IPS DF 6.9 (cell line): ENCODE measurements at places on chromosomes 4 and X.

DNA sequence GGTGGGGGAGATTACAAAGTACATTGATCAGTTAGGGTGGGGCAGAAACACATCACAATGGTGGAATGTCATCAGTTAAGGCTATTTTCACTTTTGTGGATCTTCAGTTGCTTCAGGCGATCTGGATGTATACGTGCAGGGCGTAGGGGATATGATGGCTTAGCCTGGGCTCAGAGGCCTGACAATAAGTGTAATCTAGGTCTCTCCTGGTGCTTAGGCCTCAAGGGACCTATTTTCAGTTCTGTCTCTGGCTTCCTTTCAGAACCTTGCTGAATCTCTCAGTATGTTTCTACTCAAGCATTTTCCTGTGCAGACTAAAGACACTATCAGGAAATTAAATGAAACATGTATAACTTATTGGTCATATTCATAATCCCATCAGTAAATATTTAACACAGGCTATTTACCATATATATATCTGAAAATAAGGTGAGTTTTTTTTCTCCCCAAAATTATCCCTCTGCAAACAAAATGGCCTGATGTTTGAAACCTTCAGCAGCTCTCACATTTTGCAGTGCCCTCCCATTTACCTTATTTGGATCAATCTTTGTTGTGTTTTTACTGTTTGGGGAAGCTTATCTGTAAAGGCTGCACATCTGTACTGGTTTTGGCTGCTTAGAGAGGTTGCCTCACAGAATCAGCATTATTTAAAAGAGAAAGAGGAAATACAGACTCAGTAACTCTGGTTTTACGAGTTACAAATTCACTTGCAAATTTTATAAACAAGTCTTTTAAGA is 2.3 kb upstream of the ZCCHC4 start:
- DNase-seq, result no peak

- DNase-seq, result no peak
Observed at GRCh38 chrX:124378643-124379042, 32.3 kb downstream of the SH2D1A start.

GRCh38 chr4:4574792-4575191 is 32.9 kb upstream of the STX18 start:
- no peak for DNase-seq

DNA sequence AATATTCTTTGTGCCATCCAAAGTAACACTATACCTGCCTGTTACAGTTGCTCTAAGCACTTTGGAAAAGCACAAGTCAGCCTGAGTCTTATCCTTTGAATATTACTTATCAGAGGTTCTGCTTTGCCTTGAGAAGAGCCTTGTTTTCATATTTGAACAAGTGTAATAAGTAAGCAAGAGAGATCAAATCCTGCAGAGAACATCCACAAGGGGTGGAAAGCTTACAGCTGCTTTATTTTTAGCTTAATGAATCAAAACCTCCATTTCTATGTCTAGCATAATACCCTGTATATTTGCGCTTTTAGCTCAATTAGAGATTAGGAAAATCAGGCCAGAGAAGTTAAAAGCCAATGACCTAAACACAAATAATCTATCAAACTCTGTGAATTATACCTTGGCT is 139.8 kb downstream of the CDS1 start:
- DNase-seq, result no peak

GRCh38 chr4:139611391-139611790 is 54.2 kb upstream of the MGST2 start:
- DNase-seq, result no peak

- DNase-seq, result peak; percentile 20
Observed at GRCh38 chrX:109732807-109733612, at the start of gene ACSL4. ACSL4 (minus strand) TSS chrX:109733257; CDS start chrX:109683363, 49,894 bp downstream.

GRCh38 chr4:40190465-40190864 is 6.4 kb upstream of the RHOH start:
- DNase-seq, result no peak

- no peak for DNase-seq
Observed at GRCh38 chr4:166039822-166040221, 166.8 kb downstream of the TLL1 start.

- DNase-seq, result no peak
Observed at GRCh38 chrX:111585337-111585736, 73.9 kb downstream of the SERTM2 start.

DNA sequence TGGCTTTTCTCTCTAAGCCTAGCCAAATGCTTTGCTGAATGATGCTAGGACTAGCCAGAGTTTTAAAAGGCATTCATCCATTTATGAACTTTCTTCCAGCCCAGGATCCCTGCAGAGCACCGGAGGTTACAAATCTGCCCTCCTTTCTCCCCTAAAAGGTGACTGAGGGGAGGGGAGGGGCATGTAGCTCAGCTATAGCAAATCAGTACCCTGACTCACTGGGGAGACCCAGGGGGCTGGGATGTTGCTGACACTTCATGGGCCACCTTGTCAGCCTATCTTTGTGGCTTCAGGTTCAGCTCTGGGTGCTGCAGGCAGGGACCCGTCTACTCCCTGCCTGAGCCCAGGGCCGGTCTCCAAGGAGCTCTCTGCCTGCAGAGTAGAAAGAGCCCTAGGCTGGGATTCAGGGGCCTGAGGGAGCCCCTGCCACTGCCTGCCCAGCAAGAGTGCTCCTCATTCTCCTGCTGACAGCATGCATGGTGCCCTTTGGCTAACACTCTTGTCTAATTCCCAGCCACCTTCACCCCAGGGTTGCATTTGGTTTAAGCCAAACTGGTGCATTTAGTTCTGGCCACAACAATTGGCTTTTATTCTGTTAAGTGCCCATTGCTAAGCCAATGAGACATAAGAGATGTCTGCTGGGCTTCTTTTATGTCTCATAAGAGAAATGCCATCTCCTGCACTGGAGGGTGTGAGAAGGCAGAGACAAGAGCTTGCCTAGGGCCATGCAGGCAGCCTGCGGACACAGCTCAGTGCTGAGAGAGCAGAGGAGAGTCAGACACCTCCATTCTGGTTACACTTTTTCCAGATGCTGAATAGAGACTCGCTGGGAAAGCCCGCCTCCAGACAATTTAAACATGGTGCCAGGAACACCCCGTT is 11.9 kb upstream of the UBA6 start:
- DNase-seq, result no peak

DNA sequence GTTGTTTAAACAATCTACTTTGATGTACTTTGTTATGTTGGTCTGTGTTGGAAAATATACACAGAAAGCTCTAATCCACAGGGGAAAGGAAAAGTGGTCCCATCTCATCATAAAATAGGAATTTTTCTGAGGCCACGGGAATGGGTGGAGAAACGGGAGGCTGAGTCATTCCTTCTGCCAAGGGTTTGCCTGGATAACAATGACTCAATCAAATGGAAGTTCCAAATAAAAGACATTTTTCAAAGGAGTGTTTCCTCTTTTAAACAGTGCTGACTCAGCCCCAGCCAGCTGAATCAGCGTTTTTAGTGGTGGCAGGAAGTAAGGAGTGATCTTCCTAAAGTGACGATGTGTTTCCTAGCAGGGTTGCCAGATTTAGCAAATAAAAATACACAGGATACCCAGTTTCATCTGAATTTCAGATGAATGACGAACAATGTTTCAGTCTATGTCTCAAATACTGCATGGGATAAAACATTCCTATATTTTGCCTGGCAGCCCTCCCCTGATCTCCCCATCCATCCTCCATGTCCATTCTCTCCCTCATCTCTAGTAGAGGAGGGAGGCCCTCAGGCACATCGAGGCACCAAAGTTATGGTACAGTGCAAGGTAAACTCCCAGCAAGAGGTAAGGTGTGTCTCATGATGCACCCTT is 345.4 kb upstream of the GATB start:
- no peak for DNase-seq

DNA sequence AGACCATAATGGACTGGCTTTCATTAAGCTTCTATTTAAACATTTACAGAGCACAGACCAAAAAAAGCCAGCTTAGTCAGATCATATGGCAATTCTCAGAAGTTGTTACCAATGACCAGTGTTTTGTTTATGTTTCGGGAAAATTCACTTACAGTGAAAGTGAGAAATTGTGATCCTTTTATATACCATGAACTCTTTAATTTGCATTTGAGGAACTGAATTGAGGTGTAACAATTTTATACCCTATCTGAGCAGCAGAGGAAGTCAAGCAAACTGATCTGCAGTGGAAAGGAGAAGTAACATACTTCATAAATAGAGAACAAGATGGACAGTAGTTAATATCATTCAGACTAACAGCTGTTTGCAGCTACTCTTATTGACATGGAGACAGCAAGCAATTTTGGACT is 97.1 kb downstream of the TMA16 start:
- DNase-seq, result no peak

DNA sequence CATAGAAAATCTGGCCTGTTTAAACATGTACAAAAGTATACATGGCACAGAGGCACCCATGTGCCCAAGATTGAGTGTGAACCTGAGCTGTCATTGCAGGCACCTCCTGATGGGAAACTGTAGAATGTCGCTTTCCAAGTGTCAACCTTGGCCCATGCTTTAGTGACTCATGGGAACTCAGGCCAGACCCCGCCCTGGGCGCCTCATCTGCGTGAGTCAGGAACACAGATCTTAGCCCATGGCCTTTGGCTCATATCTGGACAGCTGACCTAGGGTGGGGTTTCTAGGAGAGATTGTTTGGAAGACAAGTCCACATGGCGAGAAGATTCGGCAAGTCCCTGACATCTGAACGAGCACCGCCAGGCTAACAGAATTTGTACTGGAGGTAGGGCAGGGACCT is 50.0 kb downstream of the CYTL1 start:
- DNase-seq, result no peak

DNA sequence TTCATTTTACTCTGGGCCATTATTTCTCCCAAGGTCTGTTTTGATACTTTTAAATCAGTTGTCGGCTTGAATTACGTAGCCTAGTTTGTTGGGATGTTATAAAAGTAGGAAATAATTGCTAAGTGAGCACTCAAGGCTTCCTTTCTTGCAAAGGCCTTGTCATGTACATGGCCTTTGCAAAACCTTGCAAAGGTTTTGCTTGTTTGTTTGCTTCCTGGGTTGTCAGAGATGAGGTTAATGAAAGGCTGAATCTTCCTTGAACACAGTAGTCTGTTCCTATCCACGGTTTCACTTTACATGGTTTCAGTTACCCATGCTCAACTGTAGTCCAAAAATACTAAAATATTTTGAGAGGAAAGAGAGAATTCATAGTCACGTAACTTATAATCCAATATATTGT is 113.5 kb downstream of the NAA11 start:
- no peak for DNase-seq

DNA sequence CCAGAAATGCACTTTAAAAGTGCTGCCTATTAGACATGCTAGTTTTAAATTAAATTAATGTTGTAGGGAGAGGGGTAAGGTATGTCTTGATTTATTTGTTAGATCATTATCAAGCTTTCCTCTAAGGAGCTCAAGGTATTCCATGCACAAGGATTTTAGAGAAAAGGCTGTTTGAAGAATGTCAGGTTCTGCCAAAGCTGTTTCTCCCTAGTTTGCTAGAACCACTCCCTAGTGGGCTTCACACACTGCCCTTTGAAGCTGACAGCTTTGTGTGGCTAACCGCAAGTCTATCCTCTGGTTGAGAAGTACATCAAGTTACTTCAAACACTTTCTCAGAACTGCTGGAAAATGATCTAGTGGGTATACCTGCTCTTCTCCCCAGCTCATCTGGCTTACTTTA is 32.3 kb downstream of the RASL11B start:
- DNase-seq, result no peak
